HCEC 1CT (cell line): ENCODE measurements at places on chromosomes 16 and 17.

- peak; percentile 60 for DNase-seq
Observed at GRCh38 chr17:9522074-9522473, 53.5 kb downstream of the STX8 start.

GRCh38 chr16:30000735-30001631, 4.9 kb downstream of the INO80E start:
- no peak for DNase-seq

DNA sequence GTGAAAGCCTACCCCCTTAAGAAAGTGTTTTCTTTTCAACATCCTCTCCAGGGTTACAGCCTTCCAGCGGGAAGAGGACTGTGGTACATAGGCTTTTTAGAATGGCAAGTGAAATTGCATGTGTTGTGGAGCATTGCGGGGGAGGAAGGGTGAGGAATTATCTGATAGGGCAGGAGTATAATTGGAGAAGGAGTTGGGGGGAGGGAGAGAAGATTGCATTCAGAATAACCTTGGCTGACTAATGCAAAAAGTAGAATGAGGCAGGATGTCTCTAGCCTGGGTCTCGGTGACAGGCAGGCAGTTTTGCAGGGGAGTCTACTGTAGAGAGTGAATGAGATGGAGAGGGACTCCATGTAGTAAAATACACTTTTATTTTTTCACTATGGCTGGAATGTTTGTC, 2.4 kb upstream of the CDH8 start:
- DNase-seq, result no peak

GRCh38 chr17:47363171-47363570, 39.4 kb downstream of the EFCAB13 start:
- no peak for DNase-seq
